NCI-H345 (cell line): ENCODE measurements at places on chromosomes 4 and X.

- peak; percentile 44 for DNase-seq
Measured at GRCh38 chr4:16026160-16026761, 57.6 kb downstream of the PROM1 start.

DNA sequence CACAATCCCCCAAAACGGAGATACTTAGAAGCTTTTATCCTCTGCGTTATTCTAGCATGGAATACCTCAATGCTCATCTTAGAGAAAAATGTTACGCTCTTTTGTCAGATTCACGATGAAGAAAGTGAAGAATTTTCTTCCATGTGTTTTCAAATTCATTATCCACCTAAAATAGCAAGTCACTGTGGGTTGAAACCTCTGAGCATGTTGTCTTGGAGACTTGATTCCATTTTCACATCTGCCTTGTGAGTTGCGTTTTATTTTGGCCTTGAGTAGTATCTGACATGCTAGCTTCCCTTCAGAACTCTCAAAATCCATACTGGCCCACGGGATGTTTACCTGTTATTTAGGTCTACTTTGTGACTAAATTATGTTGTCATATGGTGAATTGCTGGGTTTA lies 66.3 kb downstream of the C4orf46 start:
- DNase-seq, result no peak

DNA sequence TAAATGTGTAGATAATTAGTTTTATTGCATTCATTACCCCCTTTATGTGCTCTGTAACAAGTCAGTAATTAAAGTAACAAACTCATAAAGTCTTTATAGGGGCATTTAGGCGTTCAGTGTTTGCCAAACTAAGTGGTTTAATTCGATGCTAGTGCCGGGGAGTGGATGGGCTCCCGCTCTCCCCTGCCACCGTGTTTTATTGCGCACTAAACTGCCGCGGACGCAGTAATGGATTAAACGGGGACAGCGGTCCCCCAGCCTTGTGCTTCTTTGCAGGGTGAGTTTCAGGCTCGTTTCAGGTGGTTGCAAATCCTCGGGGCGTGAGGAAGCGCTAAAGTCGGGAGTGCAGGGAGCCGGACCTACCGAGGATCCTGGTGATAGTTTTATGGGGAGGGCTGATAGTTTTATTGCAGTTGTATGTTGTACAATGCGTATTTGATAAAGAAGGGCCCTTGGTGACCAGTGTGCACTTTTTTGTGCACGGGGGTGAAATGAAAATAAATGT lies 1.6 kb upstream of the PHOX2B start:
- no peak for DNase-seq

DNA sequence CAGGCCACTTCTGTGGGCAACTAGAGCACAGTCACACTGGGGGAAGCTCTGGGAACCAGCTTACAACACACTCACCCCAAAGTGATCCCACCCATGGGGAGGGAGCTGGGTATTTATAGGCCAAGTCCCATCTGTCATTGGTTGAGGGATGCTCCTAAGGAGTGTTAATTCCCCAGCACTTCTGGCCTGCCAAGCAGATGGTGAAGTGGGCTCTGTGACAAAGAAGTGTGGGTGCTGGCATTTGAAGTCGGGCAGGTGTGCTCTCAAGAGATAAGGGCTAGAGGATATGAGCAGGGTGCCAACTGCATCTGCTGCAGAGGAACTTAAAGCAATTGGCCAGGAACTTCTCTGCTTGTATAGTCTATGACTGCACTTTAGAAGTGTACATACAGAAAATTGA lies 30.9 kb downstream of the PTCHD1 start:
- DNase-seq, result no peak

DNA sequence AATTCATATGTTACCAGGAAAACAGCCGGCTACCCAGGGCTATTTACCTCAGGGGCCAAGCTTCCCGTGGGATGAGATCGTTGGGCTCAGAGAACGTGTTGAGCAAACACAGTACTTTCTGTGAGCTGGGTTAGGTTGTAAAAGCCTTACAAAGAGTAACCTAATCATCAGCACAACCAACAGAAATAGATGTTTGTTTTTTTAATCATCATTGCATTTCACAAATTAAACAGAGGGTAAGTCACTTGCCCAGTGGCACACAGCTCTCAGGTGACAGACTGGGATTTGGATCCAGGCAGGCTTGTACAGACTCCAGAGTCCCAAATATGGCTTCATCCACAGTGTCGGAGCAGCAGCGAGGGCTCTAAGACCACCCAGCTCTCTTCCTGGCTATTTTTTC lies 20.1 kb downstream of the SPON2 start:
- DNase-seq, result no peak

- no peak for DNase-seq
Measured at GRCh38 chrX:38368774-38369173, 16.4 kb downstream of the OTC start.

DNA sequence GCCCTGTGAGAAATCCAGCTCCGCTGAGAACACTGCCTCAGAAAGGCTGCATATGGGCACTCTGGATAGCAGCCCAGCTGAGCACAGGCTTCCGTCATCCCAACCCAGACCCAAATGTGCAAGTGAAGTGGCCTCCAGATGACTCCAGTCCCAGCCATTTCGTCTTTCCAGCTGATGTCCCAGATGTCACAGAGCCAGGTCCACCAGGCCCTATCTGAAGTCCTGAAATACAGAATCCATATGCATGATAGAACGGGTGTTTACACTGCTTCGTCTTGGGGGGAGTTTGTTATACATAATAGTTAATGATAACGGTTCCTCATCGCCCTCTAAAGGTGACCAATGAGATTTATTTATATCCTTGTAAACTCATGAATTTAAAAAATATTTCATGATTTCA lies 72.6 kb upstream of the TRIM2 start:
- no peak for DNase-seq

DNA sequence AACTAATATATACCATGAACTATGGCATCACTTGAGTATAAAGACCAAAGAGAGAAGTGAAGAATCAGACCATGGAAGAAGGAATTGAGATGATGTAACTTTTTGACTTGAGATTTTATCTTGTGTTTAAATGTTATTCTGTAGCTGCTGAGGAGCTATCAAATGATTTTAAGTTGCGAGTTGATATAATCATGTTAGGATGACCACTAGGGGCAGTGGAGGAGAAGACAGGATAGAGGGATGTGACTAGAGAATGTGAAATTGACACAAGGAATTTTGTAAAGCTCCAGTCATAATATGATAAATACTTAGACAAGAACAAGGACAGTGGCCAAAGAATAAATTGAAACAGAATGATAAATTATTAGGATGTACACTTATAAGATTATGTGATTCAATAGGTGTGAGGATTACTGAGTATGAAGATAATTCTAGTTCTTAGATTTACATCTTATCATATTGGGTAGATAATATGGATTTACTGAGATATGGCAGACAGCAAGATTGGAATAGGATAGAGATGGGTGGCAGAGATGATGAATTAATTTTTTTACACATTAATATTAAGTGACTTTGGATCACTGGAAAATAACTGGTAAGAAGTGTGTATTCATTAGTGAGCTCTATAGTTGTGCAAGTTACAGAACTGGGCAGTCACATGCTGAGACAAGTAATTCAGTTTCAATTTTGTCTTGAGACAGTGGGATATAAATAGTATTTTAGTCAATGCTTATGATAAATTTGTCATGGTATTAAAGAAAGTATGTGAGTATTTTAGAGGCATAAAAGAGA lies 816.0 kb upstream of the PCDH10 start:
- no peak for DNase-seq
